ENCODE measurements at places on chromosomes 5 and 9. TPM values are rescaled to one million over a fixed set of nuclear protein-coding genes. Genes with fewer than 3 reads are reported as not detected.

GRCh38 chr5:107514305-107514704 lies 156.4 kb downstream of the EFNA5 start:
- H3K4me3 ChIP-seq = no peak overlapping the region
- peaks cover 4% of the 10 kb centered on the region for H3K27me3 ChIP-seq
- no peaks in the 10 kb centered on the region for H3K4me1 ChIP-seq
- no peak overlapping the region for H3K27ac ChIP-seq

DNA sequence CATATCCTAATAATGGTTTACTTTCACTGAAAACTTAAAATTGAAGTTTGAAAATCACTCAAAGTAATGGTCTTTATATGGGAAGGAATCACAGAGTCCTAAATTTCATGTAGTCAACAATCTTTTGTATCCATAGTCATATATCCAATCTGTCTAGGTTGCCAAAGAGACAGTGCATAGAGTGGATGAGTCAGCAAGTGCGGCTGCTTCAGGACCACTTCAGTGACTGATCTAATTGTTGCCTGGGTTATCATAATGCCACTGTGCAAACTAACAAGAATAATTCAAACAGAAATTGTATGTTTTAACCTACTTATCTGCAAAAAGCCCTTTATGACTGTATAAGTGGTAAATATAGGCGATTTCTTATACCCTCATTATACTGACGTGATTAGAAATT lies 211.3 kb upstream of the PRR16 start:
- no peaks in the 10 kb centered on the region for H3K27me3 ChIP-seq
- no peak for DNase-seq
- no peak overlapping the region for H3K4me3 ChIP-seq
- no peaks in the 10 kb centered on the region for H3K36me3 ChIP-seq

- DNase-seq = peak; percentile 72
- H3K27me3 ChIP-seq = no peaks in the 10 kb centered on the region
- no peaks in the 10 kb centered on the region for H3K36me3 ChIP-seq
- H3K4me1 ChIP-seq = peaks cover 17% of the 10 kb centered on the region
Observed at GRCh38 chr5:112737463-112738190, at the start of gene APC. Gene APC (plus strand): TSS chr5:112737885. CDS start chr5:112754891, 17,006 bp downstream.

DNA sequence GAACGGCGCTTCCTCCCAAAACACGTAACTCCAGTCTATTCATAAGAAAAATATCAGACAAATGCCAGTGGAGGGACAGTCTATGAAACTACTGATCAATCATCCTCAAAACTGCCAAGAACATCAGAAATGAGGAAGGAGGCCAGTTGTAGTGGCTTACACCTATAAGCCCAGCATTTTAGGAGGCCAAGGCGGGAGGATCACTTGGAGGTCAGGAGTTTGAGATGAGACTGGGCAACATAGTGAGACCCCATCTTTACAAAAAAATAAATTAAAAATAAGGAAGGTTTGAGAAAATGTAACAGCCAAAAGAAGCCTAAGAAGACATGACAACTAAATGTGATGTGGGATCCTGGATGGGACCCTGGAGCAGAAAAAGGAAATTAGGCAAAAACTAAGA lies 58.9 kb upstream of the MIER3 start:
- no peak overlapping the region for H3K27ac ChIP-seq
- H3K4me3 ChIP-seq = no peak overlapping the region
- no peaks in the 10 kb centered on the region for H3K4me1 ChIP-seq
- H3K27me3 ChIP-seq = peaks cover 11% of the 10 kb centered on the region
- peaks cover 3% of the 10 kb centered on the region for H3K36me3 ChIP-seq
- no peak for DNase-seq

- H3K4me3 ChIP-seq = no peak overlapping the region
- H3K4me1 ChIP-seq = peaks cover 2% of the 10 kb centered on the region
- no peak overlapping the region for H3K27ac ChIP-seq
- peaks cover 35% of the 10 kb centered on the region for H3K27me3 ChIP-seq
- H3K36me3 ChIP-seq = no peaks in the 10 kb centered on the region
- no peak for DNase-seq
Observed at GRCh38 chr9:108816037-108816436, 39.7 kb downstream of the ACTL7B start.

- DNase-seq = no peak
- H3K27ac ChIP-seq = no peak overlapping the region
- no peak overlapping the region for H3K4me3 ChIP-seq
- peaks cover 13% of the 10 kb centered on the region for H3K27me3 ChIP-seq
- no peaks in the 10 kb centered on the region for H3K36me3 ChIP-seq
- no peaks in the 10 kb centered on the region for H3K4me1 ChIP-seq
Observed at GRCh38 chr5:17167171-17167891, 50.1 kb upstream of the BASP1 start.

DNA sequence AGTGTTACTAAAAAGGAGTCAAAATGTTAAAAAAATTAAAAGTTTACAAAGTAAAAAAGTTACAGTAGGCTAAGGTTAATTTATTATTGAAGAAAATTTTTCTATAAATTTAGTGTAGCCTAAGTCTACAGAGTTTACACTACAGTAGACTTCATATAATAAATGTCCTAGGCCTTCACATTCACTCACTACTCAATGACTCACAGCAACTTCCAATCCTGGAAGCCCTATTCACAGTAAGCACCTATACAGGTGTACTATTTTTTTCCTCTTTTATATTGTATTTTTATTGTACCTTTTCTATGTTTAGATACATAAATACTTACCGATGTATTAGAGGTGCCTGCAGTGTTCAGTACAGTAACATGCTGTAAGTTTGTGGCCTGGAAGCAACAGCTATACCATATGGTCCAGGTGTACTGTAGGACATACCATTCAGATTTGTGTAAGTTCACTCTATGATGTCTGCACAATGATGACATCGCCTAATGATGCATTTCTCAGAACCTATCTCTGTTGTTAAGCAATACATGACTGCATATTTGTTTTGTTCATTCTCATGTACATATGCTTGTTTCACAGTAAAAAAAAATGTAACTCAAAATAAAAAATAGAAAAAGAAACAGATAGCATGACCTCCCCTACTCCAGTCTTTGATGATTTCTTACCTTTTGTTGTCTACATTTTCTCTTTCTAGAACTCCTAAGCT lies 64.7 kb downstream of the NR3C1 start:
- no peak for DNase-seq
- no peaks in the 10 kb centered on the region for H3K27me3 ChIP-seq
- H3K4me1 ChIP-seq = peaks cover 33% of the 10 kb centered on the region
- H3K36me3 ChIP-seq = no peaks in the 10 kb centered on the region
- peak overlapping the region; percentile 93 for H3K27ac ChIP-seq
- H3K4me3 ChIP-seq = no peak overlapping the region

DNA sequence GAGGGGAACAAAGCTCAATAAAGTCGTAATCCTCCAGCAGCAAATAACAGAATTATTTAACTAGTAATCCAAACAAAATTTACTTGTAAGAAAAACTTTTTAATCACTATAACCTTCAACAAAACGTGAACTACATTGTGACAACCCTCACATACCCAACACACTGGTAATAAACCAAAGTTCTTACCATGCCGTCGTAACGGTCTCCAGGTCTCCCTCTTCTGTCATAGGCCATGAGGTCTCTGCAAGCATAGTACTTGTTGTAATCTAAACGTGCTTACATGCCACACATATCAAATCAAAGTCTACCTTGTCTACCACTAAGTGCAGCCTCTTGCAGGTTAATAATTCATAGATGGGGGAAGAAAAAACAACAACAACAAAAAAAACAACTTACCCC lies 8.5 kb downstream of the HNRNPK start:
- H3K4me3 ChIP-seq = no peak overlapping the region
- DNase-seq = no peak
- no peaks in the 10 kb centered on the region for H3K27me3 ChIP-seq
- H3K27ac ChIP-seq = peak overlapping the region; percentile 34
- peaks cover 36% of the 10 kb centered on the region for H3K4me1 ChIP-seq

- H3K4me1 ChIP-seq = peaks cover 2% of the 10 kb centered on the region
- H3K27me3 ChIP-seq = peaks cover 30% of the 10 kb centered on the region
- H3K27ac ChIP-seq = no peak overlapping the region
- H3K36me3 ChIP-seq = peaks cover 2% of the 10 kb centered on the region
- no peak for DNase-seq
- H3K4me3 ChIP-seq = no peak overlapping the region
Observed at GRCh38 chr5:59393585-59394420, 499.7 kb downstream of the PDE4D start.

LCN1 gene
- total RNA-seq = not detected

ASPN gene
- total RNA-seq = not detected
